Esophagus squamous epithelium (tissue), 5 donors: ENCODE measurements at places on chromosomes 1 and 21. TPM values are rescaled to one million over a fixed set of nuclear protein-coding genes. Genes with fewer than 3 reads are reported as not detected.

DNA sequence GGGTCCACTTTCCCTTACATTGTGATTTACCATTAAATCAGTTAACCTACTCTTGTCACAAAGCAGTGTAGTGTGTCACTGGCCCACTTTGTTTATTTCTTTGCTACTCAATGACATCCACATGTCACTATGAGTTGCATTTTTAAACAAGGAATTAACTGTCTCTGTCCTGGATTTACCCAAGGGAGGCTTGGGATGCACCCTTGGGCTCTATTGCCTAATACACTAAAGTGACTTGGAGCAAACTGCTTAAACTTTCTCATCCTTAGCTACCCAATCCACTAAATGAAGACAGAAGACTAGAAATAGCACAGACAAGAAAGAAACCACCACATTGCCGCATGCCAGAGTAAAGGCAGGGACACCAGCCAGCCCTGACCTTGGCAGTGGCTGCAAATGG, 136.2 kb upstream of the TIAM1 start:
- H3K27ac ChIP-seq: no peak overlapping the region
- no peak overlapping the region for H3K4me3 ChIP-seq
- no peaks in the 10 kb centered on the region for H3K4me1 ChIP-seq
- DNase-seq: no peak
- H3K27me3 ChIP-seq: no peaks in the 10 kb centered on the region
- no peaks in the 10 kb centered on the region for H3K36me3 ChIP-seq

DNA sequence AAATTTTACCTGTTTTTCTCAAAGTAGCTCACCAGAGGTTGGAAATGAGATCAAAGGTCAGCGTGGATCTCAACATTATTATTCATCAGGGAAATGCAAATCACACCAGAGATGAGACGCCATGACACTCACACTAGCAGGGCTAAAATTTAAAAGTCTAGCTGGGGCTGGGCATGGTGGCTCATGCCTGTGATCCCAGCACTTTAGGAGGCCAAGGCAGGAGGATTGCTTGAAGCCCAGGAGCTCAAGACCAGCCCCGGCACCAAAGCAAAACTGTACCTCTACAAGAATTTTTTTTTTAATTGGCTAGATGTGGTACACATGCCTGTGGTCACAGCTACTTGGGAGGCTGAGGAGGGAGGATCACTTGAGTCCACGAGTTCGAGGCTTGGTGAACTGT, 41.4 kb upstream of the PCBP3 start:
- H3K27ac ChIP-seq: no peak overlapping the region
- H3K4me3 ChIP-seq: no peak overlapping the region
- no peaks in the 10 kb centered on the region for H3K4me1 ChIP-seq
- H3K27me3 ChIP-seq: no peaks in the 10 kb centered on the region
- DNase-seq: no peak

DNA sequence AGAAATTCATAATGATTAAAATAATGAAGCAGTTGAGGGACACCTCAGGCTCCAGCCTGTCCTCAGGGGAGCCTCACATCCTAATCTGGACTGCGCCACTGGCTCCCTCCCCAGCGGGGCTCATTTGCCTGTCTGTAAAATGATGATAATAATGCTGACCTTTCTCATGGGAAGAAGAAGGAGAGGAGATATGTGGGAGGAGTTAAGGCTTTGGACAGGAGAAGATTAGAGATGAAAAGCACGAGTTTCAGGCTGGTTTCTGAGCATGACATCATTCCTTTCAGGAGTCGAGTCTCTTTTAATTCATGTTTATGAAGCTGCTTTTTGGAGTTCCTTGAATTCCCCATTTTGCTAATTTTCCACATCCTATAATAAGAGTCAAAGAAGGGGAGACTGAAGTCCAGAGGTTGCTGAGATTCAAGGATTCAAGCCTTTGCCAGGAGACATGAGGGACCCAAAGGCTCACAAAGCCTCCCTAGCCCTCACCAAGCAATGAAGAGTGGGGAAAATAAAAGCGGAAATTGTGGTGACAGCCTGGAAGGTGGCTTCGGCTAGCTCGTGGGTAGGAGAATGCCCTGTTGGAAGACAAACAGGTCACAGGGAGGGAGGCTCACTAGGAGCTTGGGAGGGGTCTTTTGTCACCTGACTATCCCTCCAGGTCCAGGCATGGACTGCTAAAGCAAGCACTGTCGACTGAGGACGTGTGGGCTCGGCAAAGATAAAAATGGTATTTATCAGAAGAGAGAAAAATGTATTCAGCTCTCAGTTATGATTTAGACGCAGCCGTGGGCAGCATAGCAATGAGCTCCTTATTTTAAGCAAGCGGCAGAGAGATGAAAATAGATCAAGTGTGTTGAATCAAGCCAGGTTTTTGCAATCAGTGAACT, 27.5 kb upstream of the STMN1 start:
- DNase-seq: no peak
- no peak overlapping the region for H3K4me3 ChIP-seq
- no peaks in the 10 kb centered on the region for H3K36me3 ChIP-seq
- no peak overlapping the region for H3K27ac ChIP-seq
- no peaks in the 10 kb centered on the region for H3K27me3 ChIP-seq
- H3K4me1 ChIP-seq: peaks cover 5% of the 10 kb centered on the region

DNA sequence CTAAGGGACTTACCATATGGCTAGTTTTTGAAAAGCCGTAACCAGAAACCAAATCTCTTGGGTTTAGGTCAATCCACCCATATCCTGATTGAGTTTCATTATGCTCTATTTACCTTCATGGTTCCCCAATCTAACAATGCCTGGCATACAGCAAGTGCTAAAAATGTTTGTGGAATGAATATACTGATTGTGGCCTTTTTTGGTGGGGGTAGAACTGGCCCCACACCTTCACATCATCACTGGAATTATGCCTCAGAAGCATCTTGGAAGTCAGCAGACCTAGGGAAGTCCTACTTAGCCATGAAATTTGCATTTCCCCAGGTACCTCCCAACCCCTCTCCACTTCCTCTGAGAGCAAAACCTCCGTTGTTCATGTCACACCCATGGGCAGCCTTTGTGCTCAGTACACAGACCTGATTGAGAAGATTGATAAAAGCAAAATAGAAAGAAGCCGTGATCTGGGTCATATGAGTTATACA, 17.8 kb upstream of the SLAMF1 start:
- DNase-seq: no peak
- H3K27me3 ChIP-seq: no peaks in the 10 kb centered on the region
- H3K4me1 ChIP-seq: peaks cover 2% of the 10 kb centered on the region
- no peak overlapping the region for H3K4me3 ChIP-seq
- H3K27ac ChIP-seq: no peak overlapping the region

DNA sequence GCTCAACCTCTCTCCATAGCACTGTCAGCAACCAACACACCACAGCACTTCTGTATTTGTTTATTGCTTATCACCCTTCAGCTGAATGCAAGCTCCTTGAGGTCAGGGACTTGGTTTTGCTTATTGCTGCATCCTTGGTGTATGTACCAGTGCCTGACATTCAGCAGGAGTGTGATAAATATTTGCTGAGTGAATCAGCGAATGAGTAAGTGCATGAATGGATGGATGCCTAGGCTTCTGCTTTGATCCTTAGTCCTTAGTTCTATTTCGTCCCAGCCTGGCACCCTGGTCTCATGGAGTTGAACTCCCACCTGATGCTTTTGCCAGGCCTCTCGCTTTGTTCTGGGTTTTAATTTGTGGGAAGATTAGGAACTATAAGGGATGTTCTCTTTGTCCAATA, 88.2 kb downstream of the ZSCAN20 start:
- no peak overlapping the region for H3K4me3 ChIP-seq
- H3K27ac ChIP-seq: no peak overlapping the region
- no peaks in the 10 kb centered on the region for H3K36me3 ChIP-seq
- no peaks in the 10 kb centered on the region for H3K27me3 ChIP-seq

- no peak overlapping the region for H3K27ac ChIP-seq
- no peaks in the 10 kb centered on the region for H3K4me1 ChIP-seq
- H3K4me3 ChIP-seq: no peak overlapping the region
- no peaks in the 10 kb centered on the region for H3K36me3 ChIP-seq
- peaks cover 56% of the 10 kb centered on the region for H3K27me3 ChIP-seq
These were observed 10.8 kb downstream of the TNNT2 start for GRCh38 chr1:201366696-201367095.

GRCh38 chr1:67307251-67308060, at the start of gene IL12RB2:
TSS of gene IL12RB2 (plus strand) at chr1:67307873. CDS start at chr1:67320369, 12,496 bp downstream.
- H3K4me3 ChIP-seq: peak within 1 kb of the TSS; percentile 46
- H3K27me3 ChIP-seq: peaks cover 24% of the 10 kb centered on the region

The ZNF593OS gene
- total RNA-seq: not detected

The PATJ gene
- 105 TPM for total RNA-seq

The C8A gene
- not detected for total RNA-seq
